ENCODE measurements at places on chromosomes 3 and 15.
A peak's percentile ranks its signal among the peaks of the same experiment; 100 is the strongest.

DNA sequence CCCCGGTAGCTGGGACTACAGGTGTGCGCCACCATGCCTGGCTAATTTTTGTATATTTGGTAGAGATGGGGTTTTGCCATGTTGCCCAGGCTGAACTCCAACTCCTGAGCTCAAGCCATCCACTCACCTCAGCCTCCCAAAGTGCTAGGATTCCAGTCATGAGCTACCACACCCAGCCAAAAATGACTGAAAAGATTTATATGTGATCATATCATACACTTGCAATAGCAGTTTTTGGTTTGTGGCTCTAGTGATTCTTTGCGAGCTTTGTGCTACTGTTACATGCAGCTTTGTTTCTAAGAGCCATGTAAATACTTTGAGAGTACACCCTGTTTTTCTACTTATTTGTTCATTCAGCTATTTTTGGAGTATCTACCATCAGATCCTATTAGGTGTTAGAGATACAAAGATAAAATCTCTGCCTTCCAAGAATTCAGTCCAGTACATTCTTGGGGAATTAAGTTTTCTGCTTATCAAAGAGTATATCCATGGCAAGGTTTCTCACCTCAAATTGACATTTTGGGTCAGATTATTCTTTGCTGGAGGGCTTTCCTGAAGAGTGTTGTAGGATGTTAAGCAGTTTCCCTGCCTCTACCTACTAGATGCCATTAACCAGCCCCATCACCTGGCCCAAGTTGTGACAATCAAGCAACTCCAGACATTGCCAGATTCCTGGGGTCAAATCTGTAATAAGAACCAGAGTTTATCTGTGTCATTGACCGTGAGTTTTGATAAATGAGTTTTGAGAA, 15.0 kb downstream of the SNAP23 start:
- DNase-seq = no peak

DNA sequence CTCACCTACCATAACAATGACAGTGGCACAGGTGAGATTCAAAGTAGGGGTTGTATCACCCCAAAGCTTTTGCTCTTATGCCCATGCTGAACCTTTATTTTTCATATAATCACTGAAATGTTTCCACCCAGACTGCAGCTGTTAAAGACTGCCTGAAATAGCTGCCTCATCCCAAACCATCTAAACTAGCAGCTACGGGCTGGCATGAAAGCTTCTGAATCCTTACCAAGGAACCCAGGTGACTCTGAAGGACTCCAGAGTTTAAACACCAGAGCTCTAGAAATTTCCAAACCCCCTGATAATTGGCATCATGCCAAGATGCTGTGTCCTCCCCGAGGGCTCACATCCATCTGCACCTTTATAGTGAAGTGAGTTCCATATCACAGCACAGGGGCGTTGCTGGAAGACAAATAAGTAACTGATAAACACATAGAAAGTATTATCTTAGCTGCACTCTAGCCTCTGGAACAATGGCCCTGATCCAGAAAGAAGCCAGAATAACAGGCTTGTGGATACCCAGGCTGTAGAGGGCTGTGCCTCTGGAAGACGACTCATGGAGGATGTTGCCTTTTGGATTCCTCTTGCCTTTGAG, 238.9 kb downstream of the CADPS start:
- DNase-seq = no peak

- no peak for DNase-seq
Observed at GRCh38 chr15:80325206-80325605, 73.2 kb upstream of the CTXND1 start.

GRCh38 chr15:69548395-69549180, 96.0 kb downstream of the RPLP1 start:
- DNase-seq = no peak

DNA sequence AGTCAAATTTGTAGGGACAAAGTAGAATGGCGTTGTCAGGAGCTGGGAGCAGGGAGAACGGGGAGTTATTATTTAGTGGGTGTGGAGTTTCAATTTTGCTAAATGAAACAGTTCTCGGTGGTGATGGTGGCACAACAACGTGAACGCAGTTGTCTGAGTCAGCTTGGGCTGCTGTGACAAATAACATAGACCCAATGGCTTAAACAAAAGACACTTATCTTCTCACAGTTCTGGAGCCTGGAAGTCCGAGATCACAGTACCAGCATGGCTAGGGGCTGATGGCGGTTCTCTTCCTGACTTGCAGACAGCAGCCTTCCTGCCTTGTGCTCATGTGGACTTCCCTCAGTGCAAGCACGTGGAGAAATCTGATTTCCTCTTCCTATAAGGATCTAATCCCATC, 90.2 kb downstream of the CHSY1 start:
- no peak for DNase-seq

DNA sequence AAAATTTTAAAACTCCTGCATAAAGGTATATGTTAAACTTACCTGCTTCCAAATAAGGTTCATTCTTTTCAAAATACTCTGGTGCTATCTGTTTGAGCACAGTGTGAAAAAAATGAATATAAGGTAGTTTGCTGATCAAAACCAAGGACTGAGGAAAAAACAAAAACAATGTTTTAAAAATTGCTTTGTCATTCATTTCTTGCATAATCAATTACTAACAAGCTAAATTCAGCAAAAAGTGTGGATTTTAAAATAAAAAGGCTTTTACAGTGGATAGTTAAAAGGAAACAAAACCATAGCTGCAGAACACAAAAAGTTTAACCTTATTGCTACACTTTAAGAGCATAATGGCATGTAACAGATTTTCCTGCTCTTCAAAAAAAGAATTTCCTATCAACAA, 31.5 kb downstream of the DENND6A start:
- no peak for DNase-seq

GRCh38 chr3:46239301-46239938, 2.8 kb upstream of the CCR3 start:
- no peak for DNase-seq

DNA sequence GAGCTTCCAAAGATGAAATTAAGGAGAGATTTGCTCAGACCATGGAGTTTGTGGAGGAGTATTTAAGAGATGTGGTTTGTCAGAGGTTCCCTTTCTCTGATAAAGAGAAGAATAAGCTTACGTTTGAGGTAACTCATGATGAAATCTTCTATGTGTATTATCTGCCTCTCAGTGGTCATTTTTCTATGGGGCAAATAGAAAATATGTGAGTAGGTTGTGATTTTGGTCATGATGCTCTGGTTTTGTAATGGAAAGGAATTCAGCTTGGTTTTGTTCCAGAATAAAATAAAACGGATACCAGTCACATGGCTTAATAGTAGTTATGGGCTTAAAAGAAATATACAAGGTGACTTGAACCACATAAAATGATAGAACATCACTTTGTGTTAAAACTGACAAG, 181.1 kb downstream of the ITPR1 start:
- no peak for DNase-seq

- DNase-seq = no peak
Observed at GRCh38 chr15:42402455-42403205, 43.3 kb downstream of the CAPN3 start.

DNA sequence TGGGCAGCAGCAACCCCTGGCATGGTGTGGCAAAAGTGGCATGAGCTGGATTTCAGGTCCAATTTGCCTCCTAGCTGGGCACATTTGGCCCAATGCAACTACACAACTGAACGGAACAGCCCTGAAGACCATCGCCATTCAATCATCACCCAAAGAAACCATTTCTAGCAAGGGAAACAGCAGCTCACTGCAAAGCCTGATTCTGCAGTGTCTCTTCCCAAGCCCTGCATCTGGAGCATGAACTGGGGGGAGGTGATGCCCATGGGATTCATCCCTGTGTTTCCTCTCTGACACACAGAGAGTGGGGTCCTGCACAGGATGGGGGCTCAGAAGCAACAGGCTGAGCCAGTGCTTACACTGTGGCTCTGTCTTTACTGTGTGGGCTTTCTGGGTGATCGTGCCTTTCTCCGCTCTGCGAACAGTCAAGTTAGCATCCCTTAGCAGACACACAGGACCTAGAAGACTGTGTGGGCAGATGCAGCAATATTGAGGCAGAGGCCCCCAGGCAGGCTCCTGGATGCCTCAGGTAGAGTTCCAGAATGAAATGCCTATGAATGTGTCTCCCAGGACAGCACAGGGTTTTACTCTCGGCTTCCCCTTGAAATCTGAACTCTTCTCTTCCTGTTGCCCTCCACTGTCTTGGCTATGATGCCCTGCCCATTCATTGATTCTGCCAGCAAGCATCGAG, 91.1 kb upstream of the ALDH1A3 start:
- DNase-seq = no peak

DNA sequence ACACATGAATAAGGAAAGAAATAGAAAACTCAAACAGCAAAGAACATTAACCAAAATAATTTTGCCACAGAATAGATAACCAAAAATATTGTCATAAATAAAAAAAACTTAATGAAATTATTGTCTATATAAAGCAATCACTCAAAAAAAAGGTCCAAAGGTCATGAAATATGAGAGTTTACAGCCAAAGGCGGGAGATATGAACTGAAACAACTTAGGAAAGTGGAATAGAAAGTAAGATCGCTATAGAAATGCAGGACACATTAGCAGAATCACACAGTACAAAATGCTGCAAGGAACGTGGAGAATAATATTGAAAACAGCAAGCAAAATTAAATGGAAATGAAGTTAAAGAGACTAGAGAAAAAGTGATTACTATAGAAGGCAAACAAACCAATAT, 375.0 kb upstream of the ARHGEF26 start:
- no peak for DNase-seq

DNA sequence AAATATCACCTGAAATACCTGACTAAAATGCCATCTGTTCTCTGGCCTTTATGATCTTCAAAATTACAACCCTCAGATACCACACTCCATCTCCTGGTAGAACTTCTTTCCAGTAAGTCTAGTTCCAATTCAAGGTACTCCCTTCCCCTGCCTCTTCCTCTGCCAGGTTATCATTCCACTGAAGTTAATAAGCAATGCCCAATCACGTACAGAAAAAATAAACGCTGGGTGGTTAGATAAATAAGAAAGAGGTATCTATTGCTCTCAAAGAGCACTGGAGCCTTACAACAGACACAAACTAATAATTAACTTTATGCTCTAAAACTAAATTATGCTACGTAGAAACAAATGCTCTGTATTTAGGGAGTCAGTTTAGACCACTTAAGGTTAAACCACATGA, 112.5 kb downstream of the MYO9A start:
- DNase-seq = no peak

GRCh38 chr3:3998140-3998922, 199.1 kb downstream of the LRRN1 start:
- DNase-seq = peak; percentile 0

DNA sequence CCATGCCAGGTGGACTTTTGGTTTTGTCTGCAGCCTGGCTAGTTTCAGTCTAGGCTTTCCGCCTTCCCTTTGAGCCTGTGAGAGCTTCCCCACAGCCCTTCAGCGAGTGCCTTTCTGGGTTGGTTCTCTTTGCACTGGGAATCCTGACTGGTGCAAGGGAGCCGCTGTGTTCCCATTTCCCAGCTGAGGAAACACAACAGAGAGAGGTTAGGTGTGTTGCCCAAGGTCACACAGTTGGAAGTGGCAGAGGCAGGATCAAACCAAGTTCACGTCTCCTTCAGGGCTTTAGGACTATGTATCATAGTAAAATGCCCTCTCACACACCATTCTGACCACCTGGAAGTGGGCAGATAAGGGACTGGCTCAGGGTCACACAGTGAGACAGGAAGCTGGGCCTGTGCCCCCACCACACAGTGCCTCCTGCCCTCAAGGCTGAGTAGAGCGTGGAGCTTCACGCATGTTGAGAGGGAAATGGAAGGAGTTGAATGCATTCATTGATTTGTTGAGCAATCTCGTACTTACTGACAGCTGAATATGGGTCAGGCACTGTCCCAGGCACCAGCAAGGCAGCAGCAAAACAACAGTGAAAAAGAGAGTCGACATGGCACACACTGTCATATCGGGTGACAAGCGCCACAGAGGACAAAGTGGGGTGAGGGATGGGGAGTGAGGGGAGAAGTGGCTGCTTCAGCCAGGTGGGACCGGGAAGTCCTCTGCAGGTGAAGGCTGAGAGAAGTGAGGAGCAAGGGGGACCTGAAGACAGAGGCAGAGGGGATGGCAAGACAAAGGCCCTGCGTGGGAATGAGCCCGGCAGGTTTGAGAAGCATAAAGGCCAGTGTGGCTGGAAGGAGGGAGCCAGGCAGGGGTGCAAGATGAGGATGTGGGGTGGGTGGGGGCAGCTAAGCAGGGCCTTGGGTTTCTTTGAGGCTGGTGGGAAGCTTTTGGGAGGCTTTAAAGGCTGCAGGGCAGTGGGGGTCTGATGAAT, 12.3 kb upstream of the ANPEP start:
- DNase-seq = no peak

DNA sequence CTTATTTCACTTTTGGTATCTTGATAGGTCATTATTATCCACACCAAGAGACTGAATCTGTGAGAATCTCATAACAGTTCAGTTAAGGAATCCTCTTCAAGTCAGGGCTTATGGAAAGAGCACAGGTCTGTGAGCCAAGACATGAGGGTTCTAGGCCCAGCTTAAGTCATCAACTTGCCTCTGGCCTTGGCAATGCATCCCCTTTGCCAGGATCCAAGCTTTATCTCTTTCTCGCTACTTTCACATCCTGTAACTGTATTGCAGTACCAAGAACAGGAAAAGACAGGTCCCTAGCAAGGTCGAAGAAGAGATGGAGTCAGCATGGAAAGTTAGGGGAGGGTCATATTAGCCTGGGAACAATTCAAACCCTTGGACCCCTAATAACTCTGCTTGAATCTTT, 13.5 kb upstream of the APOD start:
- DNase-seq = no peak

DNA sequence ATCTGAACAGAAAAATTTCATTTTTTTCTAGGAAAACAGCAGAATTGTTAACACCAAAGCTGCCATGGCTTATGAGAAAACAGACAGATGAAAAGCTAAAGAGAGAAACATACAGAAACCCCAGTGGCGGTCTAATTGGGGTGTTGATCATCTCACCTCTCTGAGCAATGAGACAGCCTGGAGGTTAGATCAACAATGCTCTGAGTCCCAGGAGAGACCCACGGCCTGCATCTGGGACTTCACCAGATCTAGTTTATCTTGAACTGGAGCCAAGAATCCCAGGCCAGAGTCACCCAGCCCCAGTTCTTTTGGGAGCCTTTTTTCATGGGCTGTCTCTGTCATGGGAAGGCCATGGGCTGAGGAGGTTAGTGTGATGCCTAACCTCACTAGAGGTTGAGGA, 3.5 kb upstream of the GALNT15 start:
- DNase-seq = no peak

DNA sequence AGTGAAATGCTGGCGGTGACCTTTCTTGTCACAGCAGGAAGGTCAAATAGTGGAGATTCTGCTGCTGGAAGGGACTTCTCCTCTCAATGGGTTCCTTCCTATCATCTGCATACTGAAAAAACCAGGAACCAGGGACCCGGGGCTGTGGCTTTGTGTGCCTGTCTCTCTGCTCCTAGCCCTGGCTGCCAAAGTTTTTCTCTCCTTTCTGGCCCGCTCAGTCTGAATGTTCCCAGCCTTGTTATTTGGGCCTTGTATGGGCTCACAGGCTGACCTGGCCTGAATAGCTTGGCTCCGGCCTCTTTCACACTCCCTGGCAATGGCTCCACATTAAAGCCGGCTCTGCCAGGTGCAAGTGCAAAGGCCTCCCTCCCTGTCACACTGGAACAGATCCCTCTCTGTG, 94.7 kb downstream of the LRIG1 start:
- DNase-seq = no peak

GRCh38 chr3:161263057-161263456, 41.9 kb downstream of the NMD3 start:
- no peak for DNase-seq

- peak; percentile 1 for DNase-seq
Observed at GRCh38 chr15:48285329-48286214, 45.7 kb upstream of the DUT start.

- DNase-seq = no peak
Observed at GRCh38 chr3:38843898-38844297, 27.9 kb upstream of the SCN10A start.
